Umbilical cord (tissue), 2 donors: ENCODE measurements at places on chromosomes 2 and 18. TPM values are rescaled to one million over a fixed set of nuclear protein-coding genes. Genes with fewer than 3 reads are reported as not detected.
A peak's percentile ranks its signal among the peaks of the same experiment; 100 is the strongest.

GRCh38 chr2:23545396-23545795 is 160.4 kb downstream of the KLHL29 start:
- peak; percentile 4 for DNase-seq

DNA sequence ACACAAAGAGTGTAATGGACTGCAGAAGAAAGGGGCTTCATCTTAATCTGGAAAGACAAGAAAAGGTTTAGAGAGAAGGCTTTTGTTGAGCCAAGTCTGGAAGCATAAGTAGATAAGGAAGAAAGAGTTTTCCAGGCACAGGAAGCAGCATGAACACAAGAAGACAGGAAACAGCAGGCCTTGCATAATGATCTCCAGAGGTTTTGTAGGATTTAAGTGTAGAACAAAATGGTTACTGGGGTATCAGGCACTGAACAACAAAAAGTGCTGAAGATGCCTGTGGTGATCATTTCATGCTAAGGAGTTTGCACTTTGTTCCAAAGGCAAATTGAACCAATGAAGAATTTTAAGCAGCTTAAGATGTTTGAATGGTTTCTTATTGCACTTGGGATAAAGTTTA is 281.6 kb upstream of the TANK start:
- DNase-seq: peak; percentile 74

GRCh38 chr2:204665207-204665606 is 119.9 kb downstream of the PARD3B start:
- peak; percentile 31 for DNase-seq

DNA sequence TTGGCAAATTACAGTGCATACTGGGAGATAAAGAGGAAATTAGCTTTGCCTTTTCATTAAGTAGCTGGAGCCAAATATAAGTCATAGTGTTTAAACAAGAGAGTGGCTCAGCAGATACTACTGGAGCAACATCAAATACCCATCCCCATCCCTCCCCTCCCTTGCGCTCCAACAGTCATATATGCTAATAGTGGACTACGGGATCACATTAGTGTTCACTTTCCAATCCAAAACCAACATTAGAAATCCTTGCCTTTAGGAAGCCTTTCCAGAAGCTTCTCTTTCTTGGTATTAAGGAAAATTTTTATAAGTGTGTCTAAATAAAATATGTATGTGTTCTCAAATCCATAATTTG is 1669.3 kb downstream of the SUCLG1 start:
- DNase-seq: no peak

DNA sequence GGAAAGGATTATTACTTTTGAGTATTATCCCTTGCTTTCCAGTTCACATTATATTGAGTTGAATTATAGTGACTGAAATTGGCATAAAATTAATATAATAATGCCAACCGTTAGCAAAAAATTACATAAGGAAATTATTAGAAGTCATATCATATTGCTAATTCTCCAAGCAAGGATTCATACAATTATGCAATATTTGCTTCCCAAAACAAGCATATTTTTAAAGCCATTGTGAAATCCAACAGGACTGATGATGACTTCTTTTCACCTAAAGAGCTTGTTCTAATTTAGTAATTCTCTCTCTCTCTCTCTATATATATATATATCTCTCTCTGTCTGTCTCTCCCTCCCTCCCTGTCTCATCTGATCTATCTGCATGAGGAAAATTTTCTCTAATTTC is 283.5 kb downstream of the DSEL start:
- no peak for DNase-seq

GRCh38 chr18:52510139-52510538 is 170.1 kb downstream of the DCC start:
- DNase-seq: no peak

- DNase-seq: no peak
Measured at GRCh38 chr2:10584242-10584753, 105.5 kb downstream of the NOL10 start.

GRCh38 chr2:200787351-200788120 is 24.2 kb upstream of the BZW1 start:
- peak; percentile 57 for DNase-seq

GRCh38 chr2:172081221-172082022 is 3.9 kb upstream of the DLX1 start:
- DNase-seq: no peak

DNA sequence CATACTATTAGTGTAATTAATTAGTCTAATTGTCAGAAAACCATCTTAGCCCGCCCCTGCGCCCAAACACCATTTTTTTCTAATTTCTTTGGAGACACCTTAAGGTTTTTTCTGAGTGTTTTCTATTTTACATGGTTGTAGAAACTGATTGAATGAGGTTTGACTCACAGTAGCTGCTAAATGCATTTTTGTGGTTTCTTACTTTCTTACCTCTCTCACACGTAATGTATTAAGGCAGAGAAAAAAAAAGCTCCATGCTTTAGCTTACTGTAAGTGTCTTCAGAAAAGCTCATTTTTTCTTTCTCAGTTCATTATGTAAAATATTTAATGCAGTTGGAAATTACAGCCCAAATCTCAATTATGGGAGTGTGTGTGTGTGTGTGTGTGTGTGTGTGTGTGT is 548.5 kb upstream of the LRRTM4 start:
- DNase-seq: no peak

- no peak for DNase-seq
Measured at GRCh38 chr2:25545899-25546298, 127.5 kb downstream of the DTNB start.

DNA sequence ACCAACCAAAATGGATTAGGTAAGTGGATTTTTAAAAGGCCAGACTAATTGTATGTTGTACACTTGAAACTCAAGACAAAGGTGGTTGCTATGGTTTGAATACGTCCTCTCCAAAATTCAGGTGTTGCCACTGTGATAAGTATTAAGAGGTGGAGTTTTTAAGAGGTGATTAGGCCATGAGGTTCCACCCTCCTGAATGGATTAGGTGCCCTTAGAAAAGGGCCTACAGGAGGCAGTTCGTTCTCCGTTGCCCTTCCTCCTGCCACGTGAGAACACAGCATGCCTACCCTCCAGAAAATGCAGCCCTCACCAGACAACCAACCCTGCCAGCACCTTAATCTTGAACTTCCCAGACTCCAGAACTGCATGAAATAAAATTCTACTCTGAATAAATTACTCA is 51.2 kb downstream of the CHMP3 start:
- no peak for DNase-seq

DNA sequence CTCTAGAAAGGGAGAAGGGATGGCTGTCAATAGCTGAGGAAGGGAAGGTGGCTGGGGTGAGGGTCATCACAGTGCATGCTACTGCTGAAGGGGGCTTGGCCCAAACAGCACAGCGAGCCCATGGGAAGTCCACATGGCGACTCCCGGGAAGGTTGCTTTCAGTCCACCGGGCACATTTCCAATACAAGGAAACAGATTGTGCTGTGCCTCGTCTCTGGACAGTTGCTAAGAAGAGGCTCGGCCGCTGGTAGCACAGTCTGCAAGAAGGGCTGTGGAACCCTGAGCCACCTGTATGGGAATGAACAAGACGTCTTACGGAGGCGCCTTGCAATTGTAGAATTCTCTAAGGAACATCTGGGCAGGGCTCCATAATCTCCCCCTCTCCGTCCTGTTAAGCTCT is 123.1 kb downstream of the CELF4 start:
- DNase-seq: no peak

DNA sequence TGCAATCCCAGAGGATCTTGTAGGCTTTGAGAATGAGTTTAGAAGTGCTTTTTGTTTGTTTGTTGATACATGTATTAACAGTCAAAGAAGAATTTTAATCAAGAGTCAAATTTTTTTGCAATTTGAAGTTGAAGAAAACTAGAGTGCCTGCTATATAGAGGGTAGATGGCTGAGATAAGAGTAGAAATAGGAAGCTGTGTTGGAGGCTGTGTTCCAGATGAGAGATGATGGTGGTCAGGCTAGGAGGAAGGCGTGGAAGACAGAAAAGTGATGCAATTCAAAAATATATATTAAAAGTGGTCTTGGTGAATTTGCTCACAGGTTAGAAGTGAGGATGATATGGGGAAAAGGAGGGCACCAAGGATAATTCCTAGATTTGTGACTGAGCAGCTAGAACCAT is 978.3 kb downstream of the BCL11A start:
- no peak for DNase-seq

- no peak for DNase-seq
Measured at GRCh38 chr18:57589161-57589560, 2.7 kb upstream of the FECH start.

DNA sequence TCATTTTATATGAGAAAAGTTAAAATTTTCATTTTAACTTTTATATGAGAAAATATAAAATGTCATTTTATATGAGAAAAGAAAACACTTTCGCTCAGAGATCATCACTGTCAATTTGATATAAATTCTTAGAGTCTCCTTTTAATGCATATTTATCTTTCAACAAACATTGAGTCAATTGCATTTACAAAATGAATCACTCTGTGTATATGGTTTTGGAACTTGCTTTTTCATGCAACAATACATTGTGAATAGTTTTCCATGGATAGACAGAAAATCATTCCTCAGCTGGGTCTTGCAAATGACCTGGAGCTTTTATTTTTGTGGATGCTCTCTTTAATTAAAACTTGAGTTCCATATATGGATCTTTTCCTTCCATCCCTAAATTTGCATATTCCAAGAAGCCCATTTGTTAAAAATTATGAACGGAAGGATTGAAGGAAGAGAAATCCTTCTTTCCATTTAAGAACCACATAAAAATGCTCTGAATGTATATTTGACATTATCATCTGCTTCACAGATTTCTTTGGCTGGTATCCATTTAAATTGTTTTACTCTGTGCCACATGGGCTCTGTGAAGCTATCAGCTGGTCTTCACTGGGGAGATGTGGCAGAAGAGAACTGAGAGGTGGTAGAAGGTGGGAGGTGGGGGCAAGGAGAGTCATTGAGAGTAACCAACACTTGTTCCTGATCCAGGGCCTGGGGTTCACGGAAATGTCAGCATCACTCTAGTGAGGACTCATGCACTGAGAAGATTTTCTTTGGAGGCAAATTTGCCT is 104.1 kb downstream of the QPCT start:
- no peak for DNase-seq

DNA sequence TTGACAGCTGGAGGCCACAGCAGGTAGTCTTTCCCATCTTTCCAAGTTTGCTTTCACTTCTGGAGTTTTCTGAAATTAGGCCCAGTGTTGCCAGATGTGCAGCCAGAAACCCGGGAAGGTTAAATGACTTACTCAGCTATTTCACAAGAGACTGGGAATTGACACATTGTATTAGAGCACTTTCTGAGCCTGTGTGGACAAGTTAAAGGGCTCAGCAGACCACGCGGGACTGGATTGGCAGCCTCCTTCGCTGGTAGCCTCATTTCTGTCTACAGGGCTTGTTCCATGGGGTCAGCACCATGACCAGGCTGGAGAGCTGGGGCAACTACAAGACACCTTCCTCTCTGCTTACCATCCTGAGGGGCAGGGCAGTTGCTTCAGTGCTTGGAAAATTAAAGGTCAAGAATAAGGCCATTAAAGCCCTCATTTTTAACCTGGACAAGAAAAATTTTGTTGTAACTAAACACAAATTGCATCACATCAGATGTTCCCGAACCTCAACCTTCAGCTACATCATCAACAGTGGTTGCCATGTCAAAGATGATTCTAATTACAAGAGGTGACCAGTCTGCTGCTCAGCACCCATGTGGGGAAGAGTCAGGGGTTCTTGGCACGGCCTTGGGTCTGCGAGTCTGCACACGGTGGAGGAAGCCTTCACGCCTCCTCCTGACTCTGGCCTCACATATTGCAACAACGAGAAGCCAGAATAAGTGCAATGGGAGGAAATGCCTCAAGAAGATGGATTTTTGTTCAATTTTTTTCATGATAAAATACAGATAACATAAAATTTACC is 279.5 kb upstream of the RAB6C start:
- DNase-seq: no peak

- peak; percentile 79 for DNase-seq
Measured at GRCh38 chr2:16050908-16051489, 110.6 kb downstream of the MYCN start.

DNA sequence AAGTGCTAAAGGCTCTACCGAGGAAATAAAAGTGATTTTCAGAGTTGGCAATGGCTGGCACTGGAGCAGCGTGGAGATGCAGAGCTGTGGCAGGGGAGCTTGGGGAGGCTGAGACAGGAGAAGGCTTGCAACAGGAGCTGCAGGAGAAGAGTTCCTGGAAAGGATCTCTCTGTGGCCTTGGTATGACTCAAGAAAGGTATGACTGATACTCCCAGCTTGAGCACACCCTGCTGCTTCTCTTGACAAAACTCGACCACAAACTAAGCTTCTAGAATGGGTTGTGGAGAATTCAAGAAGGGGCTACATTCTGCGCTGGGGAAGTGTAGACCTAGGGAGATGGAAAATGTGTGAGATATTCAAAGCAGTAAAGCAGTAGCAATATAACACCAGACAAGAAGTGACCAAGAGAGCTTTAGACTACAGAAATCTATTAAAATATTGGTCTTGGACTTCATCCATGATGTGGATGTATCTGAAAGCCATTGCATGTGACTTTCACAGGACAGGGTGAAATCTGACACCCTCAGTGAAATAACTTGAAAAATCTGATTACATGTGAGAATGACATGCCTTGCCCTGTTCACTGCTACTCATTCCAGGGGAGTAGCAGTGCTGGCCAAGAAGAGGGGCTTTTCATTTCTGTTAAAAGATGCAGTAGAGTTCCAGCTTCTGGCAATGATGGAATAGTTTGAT is 41.5 kb downstream of the SUCLG1 start:
- DNase-seq: no peak

- DNase-seq: peak; percentile 42
Measured at GRCh38 chr2:86000131-86000937, 105.4 kb downstream of the POLR1A start.

GRCh38 chr2:191693778-191694177 is 15.8 kb downstream of the NABP1 start:
- DNase-seq: no peak

- no peak for DNase-seq
Measured at GRCh38 chr2:29390136-29390535, 274.9 kb downstream of the CLIP4 start.

DNA sequence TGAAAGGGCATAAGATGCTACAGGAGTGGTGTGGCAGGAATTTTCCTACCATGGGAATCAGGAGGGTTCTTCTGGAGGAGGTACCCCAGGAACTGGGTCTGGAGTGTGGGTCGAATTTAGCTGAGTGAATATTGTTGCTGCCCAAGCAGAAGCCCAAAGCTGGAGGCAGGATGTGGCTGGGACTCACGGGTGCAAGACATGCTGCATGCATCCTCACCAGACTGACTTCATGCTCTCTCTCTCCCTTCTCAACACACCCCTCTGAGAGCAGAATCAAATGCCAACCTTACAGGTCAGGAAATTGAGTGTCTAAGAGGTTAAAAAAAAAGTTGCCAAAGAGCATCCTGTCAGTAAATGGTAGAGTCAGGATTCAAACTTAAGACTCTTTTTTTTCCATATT is 78.8 kb upstream of the TTC39C start:
- no peak for DNase-seq

The FEV gene
- total RNA-seq: not detected

The COQ10B gene
- total RNA-seq: 41.7 TPM

The STON1 gene
- 164 TPM for total RNA-seq

The ARHGEF4 gene
- total RNA-seq: 8.9 TPM

The RPL31 gene
- total RNA-seq: 1,420 TPM

The SPC25 gene
- total RNA-seq: not detected

The RGPD3 gene
- 4.1 TPM for total RNA-seq

The KCNIP3 gene
- 12.5 TPM for total RNA-seq

The ZNF892 gene
- total RNA-seq: 21.2 TPM

The RBM43 gene
- 11.3 TPM for total RNA-seq

The GREB1L gene
- total RNA-seq: 14.9 TPM

The PTPN18 gene
- 22.9 TPM for total RNA-seq

The RTN4 gene
- total RNA-seq: 92.9 TPM

The KIAA2012 gene
- 1.7 TPM for total RNA-seq
